NCI-H526 (cell line): ENCODE measurements at places on chromosomes 6 and 20.

DNA sequence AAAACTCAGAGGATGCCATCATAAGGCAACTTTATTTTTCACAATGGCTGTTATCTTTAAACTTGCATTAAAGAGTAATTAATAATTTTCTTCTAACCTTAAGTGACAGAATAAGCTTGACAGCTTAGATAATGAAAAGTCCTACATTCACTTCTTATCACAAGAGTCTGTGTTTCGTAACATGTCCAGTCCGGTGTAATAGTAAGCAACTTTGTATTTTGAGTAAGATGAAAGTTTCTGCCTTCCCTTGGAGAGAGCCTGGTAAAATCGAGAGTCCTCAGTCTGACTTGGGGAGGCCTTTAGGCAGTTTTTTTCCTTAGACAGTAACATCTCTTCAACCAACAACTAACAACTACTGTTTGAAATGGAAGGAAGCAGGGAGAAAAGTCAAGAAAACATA is 195.6 kb downstream of the GRM1 start:
- no peak for DNase-seq

DNA sequence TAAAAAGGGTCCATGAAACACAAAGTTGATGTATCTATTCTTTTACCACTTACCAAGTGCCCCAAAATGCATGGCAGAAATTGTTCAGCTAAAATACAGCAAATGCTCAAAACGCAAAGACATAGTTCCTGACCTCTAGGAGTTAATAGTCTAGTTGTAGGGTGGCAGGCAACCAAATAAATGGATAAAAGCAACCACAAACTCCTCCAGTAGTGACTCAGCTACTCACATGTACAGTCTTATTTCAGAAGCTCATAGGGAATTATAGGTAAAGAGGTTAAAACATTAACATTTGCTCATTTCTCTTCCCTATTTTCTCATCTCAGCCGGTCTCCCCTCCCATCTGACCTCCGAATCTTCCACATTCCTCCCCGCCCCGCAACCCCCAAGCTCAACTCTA is 143.9 kb upstream of the INSM1 start:
- no peak for DNase-seq

DNA sequence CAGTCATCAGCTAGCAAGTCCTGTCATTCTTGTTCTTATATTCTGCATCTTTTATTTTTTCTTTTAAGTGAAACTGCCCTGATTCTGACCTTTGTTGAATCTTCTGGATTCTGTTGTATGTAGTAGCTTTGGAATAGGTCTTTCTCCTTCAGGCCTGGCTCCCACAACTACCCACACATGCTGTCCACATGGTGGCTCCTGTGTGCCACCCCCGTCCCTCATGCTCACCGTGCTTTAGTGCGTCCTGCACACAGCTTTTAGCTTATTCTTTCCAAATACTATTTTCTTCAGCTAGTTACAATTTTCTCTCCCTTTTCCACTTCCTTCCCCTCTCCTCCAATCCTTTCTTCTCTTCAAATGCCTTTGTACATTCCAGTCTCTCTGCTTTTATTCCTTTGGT is 61.8 kb downstream of the CTNNBL1 start:
- no peak for DNase-seq

GRCh38 chr20:50464026-50464724 is 46.0 kb upstream of the PTPN1 start:
- peak; percentile 19 for DNase-seq

DNA sequence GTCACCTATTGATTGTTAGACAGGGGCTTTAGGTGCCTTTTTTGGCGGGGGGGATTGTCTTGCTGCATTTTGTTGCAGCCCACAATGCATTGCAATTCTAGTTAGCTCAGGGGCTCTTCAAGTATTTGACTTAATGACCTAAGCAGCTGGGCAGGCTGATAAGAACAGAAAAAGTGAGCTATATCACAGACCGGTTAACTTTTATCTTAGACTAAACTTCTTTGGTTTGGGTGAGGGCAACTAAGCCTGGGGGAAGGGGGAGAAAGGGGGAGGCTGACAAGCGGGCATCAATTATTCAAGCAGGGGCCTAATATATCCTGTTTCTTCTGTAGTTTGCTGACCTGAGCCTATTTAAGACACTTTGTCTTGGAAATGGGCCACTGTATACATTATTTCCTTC is 66.0 kb upstream of the GPR6 start:
- DNase-seq: no peak

- DNase-seq: peak; percentile 53
Observed at GRCh38 chr6:35776364-35777215, at the start of gene CLPSL2. TSS of gene CLPSL2 (plus strand) at chr6:35776598. CDS start at chr6:35776619, 21 bp downstream.

DNA sequence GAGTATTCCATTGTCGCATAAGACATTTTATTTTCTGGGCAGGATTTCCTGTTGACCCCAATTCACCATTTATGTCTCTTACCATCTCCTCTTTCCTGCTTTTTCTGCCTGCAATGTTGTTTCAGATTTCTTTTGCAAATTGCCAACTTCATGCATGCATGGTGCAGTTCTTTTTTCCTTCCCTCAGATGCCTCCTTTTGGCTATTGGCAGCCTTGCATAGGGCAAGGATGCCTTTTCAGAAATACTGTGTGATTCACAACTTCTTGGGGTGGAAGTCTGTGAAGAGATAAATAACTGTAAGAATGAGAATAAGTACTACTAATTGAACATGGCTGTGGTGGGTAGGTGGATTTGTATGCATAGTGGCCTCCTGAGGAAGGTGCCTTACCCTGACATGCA is 116.7 kb downstream of the SOX4 start:
- DNase-seq: no peak

GRCh38 chr20:31816221-31816620 is 2.9 kb upstream of the MYLK2 start:
- DNase-seq: no peak

DNA sequence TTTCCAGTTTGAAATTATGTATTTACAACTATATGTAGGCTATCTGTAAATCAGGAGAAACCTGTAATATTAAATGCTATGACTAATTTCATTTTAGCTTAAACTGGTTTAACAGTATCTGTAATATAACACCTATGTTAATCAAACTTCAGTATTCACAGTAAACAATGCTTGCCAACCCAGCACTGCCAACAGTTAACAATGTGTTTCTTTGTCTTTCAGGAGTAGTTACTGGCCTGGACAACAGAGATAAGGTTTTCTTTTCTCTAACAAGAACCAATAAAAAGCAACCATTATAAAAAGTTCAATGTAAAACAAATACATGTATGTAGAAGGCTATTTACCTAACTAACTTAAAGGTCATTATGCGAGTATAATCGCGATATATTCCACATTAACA is 158.8 kb downstream of the CDK19 start:
- DNase-seq: peak; percentile 95

DNA sequence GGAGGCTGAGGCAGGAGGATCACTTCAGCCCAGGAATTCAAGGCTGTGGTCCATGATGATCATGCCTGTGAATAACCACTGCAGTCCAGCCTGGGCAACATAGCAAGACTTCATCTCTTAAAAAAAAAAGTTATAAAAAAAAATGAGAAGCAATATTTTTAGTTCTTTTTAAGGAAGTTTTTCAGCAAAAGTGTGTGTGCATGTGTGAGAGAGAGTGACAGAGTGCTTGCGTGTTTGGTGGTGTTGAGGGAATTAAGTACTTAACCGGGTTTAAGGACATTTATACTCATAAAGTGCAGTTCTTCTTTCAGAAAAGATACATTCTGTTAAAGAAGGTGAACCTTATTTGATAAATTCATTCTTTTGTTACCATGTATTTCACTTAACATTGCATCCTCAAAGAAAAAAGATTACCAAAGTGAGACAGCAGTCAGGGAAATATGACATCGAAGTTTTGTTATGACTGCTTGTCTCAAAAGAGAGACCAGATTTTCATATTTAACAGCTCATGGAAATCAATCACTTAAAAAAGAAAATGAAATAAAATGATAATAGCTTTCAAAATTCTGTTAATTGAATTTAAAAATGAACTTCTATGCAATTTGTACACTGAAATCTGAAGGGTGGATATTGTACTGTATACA is 254.7 kb downstream of the ARHGAP18 start:
- no peak for DNase-seq

- no peak for DNase-seq
Observed at GRCh38 chr6:80530103-80530502, 423.6 kb downstream of the BCKDHB start.

- DNase-seq: no peak
Observed at GRCh38 chr6:56311061-56311460, 63.7 kb upstream of the COL21A1 start.

DNA sequence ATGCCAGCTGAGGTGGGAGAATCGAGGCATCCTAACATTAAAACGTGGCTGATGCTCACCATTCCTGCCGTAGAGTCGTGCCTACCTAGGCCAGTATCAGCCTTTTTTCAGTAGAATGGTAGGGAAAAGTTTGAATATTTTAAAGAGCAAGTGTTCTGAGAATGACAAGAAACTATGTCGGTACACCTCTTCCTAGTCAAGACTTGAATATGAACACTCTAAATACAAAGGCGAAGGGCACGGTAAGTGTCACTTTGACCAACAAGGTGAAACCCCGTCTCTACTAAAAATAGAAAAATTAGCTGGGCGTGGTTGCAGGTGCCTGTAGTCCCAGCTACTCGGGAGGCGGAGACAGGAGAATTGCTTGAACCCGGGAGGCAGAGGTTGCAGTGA is 1.0 kb downstream of the GINM1 start:
- DNase-seq: no peak
